NCI-H510A (cell line): ENCODE measurements at places on chromosomes 1 and 21.

DNA sequence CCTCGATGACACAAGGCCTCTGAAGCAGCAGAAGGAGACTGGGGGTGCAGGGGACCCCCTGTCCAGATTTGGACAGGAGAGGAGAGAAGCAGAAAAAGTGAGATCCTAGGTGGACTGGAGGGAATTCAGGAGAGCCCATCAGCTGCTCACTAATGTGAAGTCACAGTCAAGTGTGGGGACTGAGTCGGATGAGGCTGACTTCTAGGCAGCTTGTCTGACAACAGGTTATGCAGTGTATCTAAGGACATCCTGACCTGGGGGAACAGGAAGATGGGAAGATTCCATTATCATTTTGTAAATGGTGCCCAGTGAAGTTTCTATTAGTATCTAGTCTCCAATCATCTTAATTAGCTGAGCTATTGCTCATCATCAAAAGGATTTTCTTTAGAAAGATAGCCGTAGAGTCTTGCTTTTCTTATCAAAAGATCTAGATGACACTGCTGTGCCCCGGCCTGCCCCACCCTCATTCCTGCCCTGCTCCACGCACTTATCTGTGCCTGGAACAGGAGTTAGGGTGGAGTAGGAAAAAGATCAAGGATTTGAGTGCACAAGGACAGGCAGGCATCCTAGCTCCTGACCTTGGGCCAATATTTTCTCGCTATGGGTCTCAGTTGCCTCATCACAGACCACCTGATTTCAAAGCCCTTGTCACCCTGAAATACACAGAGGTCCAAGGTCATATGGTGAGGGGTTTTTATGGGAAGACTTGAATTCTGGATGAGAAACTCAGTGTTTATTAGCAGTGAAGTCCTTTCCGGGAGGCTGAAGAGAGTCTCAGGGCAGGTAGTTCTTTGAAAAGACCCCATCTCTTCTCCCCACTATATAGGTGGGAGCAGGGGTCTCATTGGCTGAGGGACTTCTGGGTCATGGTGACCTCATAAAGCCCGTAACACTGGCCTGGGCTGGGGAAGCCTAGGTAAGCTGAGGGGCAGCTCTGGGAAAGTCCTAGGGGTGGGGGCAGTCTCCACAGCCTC lies at the start of gene MROH7:
MROH7 (plus strand) TSS at position 924 of the 974 bp plus-strand sequence. CDS start 11,141 bp downstream, outside the sequence.
- DNase-seq = no peak

DNA sequence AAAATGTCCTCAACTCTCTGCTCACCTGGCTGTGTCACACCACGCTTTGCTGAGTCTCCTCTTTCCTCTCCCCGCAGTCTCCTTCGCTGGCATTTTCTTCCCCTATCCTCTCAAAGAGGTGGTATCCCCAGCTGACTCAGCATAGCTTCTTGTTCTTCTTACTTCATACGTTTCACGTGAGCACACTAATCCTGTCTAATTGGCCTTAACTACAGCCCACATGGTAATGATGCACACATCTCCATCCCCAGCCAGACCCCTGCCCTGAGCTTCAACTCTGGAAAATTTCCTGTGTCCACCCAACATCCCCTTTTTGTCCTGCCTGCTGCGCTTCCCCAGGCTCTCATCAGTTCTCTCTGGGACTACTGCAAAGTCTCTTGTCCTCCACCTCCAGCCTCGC lies 169.8 kb downstream of the TTLL7 start:
- DNase-seq = no peak

DNA sequence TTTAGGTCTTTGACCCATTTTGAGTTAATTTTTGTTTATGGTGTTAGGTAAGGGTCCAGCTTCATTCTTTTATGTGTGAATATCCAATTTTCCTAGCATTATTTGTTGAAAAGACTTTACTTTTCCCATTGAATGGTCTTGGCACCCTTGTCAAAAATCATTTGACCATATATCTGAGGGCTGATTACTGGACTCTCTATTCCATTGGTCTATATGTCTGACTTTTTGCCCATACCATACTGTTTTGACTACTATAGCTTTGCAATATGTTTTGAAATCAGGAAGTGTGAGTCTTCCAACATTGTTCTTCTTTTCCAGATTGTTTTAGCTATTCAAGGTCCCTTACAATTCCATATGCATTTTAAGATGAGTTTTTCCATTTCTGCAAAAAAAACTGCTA lies 11.4 kb upstream of the CCSAP start:
- no peak for DNase-seq

DNA sequence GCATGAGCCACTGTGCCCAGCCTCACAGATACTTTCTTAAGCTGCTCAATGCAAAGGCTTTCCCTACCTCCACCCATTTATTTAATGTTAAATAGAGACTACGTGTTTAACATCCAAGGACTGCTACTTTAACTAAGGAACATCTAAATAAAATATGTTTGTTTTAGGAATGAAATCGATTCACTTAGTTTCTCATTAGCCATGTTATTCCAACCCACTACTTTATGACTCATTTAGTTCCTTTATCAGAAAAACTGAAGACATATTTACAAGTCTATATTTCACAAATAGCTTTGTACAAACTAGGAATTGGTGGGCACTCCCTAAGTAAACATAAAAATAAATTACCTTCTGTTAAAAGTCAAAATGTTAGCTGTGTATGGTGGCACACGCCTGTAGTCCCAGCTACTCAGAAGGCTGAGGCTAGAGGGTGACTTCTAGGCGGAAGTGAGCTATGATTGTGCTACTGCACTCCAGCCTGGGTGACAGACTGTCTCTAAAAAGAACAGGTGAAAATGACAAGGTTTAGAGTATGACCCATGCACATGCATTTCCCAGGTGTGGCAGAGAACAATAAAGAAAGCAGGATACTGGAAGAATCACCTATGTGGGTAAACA lies 39.9 kb upstream of the AK4 start:
- DNase-seq = peak; percentile 17

DNA sequence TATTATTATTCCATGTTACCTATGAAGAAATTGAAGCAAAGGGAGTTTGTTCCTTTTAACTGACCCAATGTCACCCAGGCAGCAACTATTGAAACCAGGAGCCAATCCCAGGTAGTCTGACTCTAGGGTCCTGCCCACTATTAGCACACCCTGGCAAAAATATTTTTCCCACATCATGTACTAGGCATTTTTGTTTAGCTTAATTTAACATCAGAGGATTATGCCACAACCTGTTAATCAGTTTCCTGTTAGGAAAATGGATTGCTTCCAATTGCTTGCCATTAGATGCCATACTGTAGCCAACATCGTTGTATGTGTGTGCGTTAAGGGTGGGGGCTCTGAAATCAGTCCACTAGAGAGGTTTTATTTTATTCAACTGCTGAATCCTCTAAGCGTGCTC lies 281.1 kb downstream of the DNM3 start:
- DNase-seq = no peak

DNA sequence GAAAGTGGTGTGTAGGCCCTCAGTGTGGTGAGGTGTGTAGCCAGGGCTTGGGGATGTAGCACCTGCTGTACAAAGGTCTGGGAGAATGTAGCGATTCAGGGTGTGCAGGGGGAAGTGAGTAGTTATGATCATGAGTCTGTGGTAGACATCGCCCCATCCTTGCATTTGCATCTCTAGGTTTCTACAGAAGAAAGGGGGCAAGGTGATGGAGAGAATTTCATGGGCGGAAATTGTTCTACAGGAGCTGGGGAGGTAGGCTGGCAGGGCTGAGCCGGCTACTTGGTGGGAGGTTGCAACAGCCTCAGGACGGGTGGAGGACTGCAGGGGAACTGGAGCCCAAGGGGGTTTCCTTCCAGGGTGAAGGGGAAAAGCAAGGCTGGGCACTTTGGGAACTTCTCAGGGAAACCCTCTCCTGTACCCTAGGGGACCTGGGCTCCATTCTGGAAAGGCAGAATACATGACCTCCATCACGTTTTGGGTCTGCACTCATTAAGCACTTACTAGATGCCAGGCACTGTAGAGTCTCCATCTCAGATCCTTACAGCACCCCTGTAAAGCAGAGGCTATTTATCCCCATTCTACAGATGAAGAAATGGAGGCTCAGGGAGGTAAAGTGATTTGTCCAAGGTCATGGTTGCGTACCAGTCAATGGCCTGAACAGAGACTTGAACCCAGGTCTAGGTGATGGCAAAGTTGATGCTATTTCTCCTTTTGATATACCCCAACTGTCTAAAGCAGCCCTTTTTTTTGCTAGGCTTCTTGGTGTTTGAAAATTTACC lies 14.5 kb upstream of the TNFRSF1B start:
- no peak for DNase-seq

- DNase-seq = peak; percentile 91
These were observed 5.7 kb upstream of the ACOT11 start for GRCh38 chr1:54542120-54542961.

- no peak for DNase-seq
These were observed 941 bp downstream of the RABGGTB start for GRCh38 chr1:75786901-75787493.

GRCh38 chr21:15730484-15731242 lies 881 bp downstream of the USP25 start:
- DNase-seq = no peak

DNA sequence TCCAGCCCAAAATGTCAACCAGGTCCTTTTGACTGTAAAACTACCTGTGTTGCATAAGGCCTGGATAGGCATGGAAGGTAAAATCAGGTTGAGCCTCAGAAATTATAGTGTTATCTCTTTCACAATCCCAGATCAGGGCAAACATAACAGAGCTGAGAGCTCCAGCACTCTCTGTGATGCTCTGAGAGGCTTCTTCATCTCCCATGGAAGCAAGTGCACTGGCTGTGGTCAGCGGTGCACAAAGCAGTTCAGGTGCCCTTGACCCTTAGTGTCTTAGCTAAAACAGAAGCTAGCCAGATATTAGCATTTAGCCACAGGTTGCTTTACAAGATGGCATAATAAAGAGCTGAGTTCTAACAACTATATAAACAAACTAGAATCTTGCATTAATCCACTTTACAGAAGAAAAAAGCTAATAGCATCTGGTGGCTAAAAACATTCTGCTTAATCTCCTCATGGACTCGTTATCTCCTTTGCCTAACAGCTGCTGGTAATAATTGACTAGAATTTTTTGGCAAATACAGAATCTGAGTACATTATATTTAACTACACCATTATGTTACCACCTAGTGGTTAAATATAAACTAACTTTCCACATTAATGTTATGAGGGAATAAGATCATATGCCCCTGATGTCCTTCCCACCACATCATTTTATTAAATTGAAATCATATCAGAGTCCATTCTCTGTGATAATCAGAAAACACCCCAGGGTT lies 25.6 kb upstream of the POGK start:
- DNase-seq = no peak

DNA sequence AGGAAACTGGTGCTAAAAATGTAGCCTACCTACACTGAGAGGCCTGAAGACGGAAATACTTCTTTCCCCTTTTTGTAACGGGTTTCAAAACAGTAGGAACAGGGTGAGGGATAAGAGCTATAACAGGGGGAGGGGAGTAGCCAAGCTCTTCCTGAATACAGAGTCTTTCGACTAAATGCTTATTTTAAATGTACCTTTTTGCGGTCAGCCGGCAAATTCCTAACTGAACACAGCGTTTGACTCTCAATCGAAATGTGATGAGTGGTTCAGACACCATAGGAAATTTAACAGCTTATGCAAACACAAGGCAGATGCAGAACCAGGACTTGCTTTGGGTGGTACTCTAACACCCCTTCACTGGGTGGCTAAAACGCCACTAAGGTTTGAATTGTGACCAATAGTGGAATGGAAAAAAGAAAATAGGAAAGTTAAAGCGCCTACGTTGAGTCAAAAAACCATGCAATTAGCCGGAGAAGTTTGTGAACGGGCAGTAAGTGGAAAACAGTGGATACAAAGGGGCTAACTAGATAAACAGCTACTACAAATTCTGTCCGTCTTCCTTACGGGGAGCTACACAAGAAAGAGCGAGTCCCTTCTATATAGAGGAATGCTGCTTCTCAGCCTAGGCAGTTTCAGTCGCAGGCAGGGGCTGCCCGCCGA lies 1.7 kb downstream of the EGLN1 start:
- no peak for DNase-seq

GRCh38 chr1:231424950-231425805 lies 3.1 kb upstream of the EGLN1 start:
- no peak for DNase-seq

GRCh38 chr1:234879147-234880080 lies 249.2 kb downstream of the TOMM20 start:
- DNase-seq = peak; percentile 70

DNA sequence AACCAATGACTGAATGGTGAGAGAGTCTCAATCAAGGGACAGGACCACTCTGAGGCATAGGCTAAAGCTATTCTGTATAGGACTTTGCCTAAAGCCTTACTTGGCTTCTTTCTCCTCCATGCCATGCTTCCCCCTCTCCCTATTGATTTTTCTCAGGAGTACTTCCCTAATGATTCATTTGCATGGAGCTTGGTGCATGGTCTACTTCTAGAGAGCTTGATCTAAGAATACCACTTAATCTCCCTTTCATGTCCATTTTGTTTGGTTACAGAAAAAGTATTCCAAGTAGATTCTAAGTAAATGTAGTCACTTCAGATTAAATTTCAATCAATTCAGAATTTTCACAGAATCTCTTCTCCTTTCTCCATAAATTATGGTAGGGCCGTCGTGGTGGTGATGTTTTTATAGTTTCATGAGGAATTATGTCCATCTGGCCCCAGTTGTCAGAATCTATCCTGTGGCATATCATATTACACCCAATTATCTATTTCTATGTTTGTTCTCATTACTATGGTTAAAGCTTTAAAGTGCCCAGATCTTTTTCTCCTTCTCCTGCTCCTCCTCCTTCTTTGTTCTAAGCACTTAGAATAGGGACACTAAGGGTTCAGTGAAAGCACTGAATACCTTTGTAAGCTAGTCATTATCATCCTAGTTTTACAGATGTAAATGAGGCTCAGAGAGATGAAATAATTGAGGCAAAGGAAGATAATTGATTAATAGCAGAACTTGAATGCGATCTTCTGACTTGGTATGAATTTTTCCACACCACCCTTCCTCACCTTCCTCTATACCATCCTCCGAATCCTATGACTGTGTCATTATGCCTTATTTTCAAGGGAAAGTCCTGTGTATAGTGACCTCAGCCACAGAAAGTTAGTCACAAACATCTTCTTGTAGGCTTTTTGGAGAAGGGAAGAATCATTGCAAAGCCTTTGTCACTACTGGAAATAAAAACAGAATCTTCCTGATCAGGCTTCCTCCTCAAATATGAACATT lies 85.6 kb upstream of the ZRANB2 start:
- DNase-seq = no peak

GRCh38 chr1:116451702-116452101 lies 78.7 kb downstream of the ATP1A1 start:
- no peak for DNase-seq

DNA sequence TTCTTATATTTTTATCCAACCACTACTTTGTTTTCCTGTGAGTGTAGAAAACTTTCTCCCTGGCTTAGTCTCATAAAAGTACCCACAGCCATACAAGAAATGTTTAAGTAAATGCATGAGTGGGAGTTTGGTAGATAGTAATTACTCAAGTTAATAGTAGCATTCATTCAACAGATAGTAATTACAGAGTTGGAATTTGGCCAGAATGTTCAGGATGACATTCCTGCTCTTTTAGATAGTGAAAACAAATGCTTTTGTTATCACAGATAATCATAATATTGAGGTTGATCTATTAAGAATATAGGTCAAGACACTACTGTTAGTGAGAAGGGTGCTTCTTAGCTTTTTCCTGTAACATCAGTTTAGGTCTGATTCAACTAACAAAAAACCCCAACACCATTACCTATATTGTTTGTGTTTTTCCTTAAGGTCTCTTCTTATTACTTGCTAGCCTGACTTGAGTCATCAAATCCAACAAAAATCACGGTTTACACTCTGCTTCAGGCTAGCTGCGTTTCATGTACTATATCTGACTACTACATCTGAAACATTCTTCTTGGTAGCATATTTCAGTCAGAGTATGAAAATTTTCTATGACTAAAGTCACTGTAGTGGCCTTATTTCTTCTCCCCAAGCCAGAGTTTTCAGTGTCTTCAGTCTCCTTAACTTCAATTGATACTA lies 163.7 kb downstream of the HS2ST1 start:
- no peak for DNase-seq
